A549 (cell line): ENCODE measurements at places on chromosomes 7 and 10.

GRCh38 chr10:47264797-47265281 is 35.2 kb upstream of the GDF10 start:
- DNase-seq: no peak

DNA sequence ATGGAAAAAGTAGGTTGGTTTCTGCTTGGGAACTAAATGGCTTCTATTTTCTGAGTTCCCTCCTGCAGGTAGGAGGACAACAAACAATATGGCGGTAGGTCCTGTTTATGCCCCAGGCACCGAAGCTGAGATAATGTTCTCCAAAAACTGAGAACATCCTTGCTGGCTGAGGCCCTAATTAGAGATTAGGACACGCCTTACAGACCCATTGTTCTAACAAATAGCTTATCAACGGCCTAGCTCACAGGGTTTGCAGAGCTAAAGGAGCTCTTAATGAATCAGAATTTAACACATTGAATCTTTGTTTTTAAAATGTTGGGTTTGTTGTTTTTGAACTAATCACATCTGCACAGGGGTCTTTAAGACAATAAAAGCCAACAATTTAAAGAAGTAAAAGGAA is 37.0 kb downstream of the HTR5A start:
- DNase-seq: no peak

DNA sequence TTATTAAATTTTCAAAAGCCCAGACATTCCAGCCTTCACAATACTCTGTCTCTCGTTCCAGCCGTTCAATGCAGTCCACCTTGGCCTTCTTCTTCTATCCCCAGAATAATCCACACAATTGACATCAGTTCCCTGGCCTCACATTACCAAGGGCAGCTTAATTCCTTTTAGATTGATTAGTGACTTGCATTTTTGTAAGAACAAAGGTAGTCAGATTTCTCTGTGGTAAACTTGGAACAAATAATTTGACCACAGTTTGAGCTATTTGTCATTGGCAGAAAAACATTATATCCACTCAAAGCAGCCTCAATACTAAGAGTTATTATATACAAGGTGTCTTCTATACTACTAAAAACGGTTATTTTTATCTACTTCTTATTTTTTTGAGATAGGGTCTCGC is 5.1 kb upstream of the CYTH3 start:
- DNase-seq: no peak

DNA sequence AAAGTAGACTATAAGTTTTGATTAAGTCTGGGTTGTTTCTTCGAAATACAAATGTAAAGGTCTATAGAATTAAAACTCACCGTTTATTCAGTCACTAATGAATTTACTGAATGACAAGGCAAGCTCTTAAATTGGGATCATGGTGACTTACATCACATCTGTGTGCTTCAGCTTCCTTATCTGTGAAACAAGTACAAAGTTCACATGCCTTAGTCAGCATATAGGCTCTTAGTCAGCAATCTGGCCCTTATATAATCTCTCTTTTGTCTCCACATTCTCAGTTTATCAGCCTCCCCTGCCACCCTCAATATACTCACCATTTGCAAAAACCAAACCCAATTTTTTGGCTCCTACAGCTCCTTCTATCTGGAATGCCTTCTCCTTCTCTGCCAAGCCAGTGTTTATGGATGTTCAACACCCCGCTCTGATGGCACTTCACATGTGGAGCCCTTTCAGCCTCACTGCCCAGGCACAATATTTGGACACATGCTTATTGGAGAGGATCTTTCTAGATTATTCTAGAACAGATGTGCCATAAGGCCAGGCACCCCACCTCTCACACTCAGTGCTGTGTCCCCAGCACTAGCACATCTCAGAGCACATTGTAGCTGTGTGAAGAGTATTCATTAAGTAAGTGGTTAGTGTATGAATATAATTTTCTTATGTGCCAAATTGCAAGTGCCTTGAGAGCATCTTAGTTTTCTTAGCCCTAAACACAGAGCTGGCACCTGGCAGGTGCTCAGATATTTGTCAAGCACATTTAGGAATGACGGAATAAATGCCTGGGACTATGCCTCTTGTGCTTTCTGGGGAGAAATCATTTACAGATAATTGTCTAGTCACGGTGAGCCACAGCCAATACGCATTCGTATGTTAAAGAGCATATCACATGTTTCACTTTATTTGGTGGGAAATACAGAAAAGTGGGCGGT is 9.8 kb upstream of the LAMB1 start:
- DNase-seq: peak; percentile 87

DNA sequence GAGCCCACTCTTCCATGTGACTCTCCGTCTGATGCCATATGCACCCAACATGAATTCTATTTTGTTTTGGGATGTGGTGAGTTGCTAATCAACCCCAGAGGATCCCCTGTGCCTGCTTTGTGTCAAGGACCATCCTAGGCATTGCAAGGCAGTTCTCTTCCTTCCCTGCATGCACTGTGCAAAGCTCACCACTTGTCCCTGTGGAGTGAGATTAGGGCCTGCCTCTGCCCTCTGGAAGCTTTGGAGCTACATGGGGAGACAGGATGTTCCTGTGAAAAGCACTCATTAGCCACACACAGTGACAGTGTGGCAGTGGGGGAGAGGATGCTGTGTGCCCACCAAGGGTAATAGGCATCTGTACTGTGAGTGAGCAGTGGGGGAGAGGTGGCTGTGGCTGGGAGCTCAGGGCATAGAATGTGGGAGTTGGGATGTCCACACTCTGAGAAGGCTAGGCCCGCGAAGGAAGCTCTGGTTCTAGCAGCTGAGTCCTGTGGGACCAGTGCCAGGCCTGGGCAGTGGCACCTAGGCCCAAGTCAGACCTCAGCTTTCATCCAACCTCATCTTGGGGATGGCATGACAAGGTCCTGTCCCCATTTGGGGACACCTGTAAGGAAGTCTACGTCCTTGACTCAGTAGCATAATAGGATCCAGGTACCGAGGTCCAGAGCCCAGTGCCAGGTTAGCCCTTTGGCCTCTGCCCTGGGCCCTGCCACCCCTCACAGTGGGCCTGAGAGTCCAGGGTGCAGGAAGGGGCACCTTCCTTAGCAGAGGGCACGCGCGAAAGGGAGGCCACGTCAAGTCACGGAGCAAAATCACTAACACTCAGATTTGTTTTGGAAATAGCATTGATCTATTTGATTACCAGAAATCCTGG is 6.6 kb downstream of the ADRA2A start:
- DNase-seq: no peak

DNA sequence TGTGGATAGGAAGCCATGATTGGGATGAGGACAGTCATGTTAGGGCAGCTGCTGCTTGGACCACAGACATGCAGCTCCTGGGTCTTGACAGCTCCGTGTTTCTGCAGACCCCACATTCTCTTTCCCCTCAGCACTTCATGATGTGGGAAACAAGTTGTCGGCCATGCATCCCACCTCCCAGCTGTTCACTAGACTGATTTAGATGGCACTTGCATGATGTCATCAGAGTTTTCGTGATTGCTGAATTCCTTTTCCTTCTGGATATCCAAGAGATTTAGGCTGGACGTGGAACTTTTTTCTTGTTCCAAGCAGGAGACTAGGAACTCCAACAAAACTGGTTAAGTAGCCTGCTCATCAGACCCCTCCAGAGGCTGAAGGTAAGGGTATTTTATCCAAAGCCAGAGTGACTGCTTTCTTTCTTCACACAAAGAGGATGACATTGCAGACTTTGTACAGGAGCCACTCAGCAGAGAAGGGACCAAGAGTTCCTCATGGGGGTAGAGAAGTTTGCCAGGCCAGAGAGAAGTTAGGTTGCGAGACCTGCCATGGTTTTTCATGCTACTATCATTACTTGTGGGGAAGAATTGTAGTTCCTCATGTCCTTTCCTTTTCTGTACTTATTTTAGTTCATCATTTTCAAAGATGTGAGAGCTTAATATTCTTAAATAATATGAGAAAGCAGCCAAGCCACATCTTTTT is 117.7 kb upstream of the GJD4 start:
- DNase-seq: no peak

DNA sequence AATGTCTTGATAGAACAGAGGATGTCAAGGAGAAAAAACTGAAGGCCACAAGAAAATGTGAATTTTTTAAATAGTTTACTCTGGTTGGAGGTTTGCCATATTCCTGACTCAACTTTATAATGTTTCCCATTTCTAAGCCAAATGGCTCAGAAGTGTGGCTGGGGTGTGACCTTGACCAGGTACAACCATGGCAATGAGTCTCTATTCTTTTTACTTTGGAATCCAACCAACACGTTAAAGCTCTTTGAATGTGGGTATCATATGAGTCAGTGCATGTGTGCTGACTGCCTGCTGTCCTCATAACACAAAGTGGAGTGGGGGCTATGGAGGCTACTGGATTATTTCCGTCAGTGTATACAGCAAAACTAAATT is 33.5 kb upstream of the DLD start:
- no peak for DNase-seq

GRCh38 chr10:87818505-87819288 is 671 bp upstream of the ATAD1 start:
- peak; percentile 64 for DNase-seq

DNA sequence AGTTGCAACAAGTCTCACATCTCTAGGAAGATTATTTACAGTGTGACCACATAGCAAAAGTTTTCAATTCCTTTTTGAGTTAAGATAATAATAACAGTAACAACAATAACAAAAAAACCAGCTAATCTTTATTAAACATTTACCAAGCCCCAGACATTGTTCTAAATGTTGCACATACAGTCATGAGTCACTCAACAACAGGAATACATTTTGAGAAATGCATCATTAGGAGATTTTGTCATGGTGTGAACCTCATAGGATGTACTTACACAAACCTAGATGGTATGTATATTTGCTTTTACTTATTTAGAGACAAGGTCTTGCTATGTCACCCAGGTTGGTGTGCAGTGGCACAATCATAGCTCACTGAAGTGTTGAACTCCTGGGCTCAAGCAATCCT is 52.0 kb downstream of the SPAM1 start:
- no peak for DNase-seq

DNA sequence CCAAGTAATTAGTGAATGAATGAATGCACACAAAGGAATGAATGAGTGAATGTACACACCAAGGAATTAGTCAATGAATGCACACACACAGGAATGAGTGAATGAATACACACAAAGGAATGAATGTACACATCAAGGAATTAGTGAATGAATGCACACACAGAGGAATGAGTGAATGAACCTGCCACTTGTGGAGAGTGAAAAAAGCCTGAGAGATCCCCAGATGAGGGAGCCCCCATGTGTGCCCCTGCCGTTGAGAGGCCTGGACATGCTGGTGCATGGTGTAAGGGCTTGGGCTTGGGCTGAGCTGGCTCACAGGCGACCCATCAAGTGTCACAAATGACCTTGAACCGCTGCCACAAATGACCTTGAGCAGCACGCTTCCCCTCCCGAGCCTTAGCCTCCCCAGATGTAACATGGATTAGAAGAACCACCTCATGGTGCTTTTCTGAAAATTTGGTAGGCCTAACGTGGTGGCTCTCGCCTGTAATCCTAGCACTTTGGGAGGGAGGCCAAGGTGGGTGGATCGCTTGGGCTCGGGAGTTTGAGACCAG is 46.2 kb downstream of the GTF2IRD1 start:
- DNase-seq: no peak

DNA sequence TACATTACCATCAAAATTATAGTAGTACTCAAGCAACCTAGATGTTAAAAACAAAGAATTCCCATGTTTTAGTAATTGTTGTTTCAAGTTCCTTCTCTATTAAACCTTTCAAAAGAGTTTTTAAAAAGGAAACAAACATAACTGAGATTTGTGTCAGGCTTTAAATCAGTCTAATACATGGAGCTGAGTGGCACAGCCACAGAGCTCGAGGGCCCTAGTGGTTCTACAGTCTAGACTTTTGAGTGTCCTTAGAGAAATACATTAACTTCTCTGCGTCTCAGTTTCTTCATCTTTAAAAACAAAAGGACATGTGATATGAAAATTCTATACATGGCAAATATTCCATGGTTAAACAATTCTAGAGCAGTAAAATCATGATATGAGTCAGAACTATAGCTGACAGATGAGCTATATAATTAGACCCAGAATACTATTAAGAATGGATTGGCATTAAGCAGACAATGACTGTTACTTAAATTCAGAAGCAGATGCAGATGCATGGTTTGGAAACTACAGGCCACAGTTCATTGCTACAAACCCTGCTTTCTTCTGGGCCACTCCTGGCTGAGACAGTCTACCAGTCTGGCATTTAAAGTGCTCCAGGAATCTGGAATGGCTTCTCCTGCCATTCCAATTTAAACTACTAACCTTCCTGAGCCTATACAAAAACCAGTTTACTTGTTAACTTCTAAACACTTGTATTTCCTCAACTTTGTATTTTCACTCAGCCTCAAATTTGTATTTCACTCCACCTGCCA is 77.4 kb downstream of the EPC1 start:
- DNase-seq: no peak

- no peak for DNase-seq
Observed at GRCh38 chr10:703118-703517, 13.7 kb upstream of the DIP2C start.

DNA sequence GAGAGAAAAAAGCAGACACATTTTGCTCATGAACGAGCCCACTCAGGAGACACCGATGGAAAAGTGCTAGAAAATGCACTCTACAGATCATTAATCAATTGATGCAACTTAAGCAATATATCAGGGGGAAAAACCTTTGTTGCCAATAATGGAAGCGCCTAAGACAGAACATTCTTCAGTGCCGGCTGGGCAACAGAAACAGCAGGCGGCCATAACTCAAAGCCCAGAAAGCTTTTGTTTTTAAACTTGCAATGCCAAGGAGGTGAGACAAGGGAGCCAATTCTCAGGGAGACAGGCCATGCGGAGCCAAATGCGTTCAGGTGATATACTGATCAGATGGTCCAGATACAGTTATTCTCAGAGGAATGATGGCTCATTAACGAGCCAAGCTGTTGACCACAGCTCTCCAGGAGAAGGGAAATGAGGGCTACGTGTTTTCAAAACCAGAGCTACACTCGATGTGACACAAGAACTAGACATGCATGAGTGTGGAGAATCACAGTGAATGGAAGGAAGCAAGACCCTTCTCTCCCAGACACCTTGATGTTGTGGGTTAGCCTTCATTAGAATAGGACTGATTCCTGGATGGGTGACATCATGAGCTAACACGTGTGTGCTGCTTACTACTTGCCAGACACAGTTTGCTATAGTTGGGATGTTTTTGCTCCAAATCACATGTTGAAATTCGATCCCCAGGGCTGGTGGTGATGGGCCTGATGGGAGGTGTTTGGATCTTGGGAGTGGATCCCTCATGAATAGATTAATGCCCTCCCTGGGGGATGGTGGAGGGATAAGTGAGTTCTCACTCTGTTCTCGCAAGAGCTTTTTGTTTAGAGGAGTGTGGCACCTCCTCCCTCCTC is 79.1 kb upstream of the KCNMA1 start:
- DNase-seq: no peak
